NCI-H1417 (cell line): ENCODE measurements at places on chromosomes 12 and 14.

DNA sequence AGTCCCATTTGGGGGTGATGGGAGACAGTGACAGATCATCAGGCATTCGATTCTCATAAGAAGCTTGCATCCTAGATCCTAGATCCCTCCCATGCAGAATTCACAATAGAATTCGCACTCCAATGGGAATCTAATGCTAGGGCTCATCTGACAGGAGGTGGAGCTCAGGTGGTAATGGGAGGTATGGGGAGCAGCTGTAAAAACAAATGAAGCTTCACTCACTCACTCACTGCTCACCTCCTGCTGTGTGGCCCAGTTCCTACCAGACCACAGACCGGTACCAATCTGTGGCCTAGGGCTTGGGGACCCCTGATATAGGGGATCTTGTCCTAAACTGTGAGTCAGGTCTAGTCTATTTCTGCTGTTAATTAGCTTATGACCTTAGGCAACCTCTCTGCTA lies 40.1 kb upstream of the EPS8 start:
- DNase-seq = no peak

GRCh38 chr14:21997300-21997699 lies 323.7 kb upstream of the OR4E1 start:
- no peak for DNase-seq

DNA sequence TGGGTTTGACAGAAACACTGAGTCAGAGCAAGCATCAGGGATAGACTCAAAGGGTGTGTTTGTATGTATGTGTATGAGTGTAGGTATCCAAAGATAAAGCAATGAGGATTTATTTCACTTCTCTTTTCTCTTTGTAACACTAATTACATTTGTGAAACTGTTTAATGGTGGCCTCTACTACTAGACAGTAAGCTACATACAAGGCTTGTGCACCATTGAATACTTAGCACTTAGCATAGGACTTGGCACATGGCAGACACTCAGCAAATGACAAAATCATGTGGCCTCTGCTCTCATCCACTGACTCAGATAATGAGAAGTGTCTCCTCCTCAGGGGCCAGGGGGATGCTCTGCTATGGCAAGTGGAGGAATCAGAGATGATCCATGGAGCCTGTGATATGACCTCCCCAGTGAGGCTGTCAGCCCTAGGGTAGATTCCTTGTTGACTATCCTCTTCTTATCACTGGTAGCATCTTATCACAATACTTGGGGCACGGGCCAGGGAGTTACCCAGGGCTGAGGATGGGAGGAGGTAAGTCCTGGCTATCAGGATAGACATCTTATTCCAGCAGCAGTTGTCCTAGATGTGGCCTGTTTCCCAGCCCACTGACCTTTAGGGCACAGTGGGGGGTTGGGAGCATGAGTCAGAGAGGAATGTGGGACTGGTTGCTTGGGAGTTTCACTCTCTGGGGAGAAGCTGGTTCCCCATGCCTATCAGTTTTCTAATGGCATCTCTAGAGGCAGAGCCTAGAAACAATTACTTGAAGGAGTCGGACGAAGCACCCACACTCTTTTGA lies 71.2 kb upstream of the HOXC13 start:
- DNase-seq = no peak

- DNase-seq = no peak
Observed at GRCh38 chr14:24813819-24814259, 179.8 kb upstream of the GZMB start.

GRCh38 chr14:51056421-51056820 lies 38.5 kb downstream of the TRIM9 start:
- DNase-seq = no peak

DNA sequence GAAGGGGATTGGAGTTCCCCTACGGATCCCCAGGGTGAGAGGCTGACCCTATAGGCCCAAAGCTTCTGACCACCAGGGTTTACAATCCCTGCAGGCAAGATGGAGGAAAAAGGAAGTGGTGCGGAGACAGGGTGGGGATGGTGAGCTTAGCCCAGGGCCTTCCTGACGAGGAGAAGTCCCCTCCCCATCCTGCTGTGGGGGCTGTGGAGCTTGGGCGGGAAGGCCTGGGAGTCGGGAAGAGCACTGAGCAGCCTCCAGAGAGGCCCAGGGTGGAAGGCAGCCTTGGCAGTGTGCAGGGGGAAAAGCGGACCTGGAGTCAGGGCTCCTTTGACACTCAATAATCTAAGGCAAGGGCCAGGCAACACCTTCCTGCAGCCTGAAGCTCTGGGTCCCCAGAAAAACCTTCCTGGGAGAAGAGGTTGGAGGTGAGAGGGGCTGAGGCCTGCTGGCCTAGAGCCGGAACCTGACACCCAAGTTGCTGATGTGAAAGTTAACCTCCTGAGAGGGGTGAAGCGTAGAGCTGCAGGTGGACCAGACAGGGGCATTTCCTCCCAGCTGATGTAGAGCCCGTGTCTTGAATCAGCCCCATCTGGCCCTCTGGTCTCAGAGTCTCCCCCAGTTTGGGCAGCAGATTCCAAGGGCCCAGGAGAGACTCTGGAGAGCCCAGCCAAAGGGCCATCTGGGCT lies 6.0 kb downstream of the HDAC7 start:
- no peak for DNase-seq

DNA sequence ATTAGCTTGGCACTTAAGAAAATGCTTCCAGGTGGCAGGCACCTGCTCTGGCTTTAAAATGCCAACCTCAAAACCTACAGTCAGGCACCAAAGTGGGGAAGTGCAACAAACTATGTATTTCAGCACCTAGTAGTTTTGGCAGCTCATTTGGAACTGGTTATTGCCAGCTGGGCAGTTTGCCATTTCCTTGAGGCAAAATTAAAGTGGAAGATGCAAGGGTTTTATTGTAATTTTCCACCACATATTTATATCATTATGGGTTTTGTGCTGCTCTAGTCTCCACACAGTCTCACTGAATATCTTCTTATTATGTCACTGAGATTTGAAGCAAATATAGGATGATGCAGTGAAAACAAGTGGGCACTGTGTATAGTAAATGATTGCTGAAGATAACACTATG lies 117.0 kb downstream of the PRKD1 start:
- peak; percentile 38 for DNase-seq

DNA sequence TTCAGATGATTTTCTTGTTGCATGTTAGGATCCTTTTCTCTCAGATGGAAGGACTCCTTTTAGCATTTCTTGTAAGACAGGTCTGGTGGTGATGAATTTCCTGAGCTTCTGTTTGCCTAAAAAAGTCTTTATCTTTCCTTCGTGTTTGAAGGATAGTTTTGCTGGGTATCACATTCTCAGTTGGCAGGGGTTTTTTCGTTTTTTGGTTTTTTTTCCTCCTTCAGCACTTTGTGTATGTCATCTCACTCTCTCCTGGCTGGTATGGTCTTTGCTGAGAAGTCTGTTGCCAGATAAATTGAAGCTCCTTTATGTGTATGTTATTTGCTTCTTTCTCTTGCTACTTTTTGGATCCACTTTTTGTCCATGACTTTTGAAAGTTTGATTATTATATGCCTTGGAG lies 15.6 kb upstream of the TXNRD1 start:
- DNase-seq = no peak

- DNase-seq = no peak
Observed at GRCh38 chr12:69896653-69897381, 71.8 kb downstream of the MYRFL start.

DNA sequence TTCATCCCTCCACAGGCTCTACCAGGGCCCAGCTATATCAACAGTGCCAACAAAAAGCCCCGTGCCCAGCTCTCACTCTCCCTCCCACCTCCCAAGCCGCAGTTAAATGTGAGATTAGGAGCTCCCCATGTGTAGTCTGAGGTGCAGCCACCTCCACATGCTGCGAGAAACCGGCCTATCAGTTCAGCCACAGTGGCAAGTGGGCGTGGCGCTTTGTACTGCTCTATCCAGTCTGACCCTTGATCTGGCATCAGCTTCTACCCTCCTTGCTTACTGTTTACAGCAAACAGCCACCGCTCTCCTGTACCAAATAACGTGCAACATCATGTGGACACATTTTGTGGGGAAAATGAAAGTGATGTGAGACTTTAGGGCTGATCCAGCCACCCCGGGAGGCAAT lies 1.7 kb downstream of the PLEK2 start:
- no peak for DNase-seq

GRCh38 chr12:55673638-55674037 lies 34.1 kb downstream of the ITGA7 start:
- no peak for DNase-seq

- DNase-seq = no peak
Observed at GRCh38 chr12:23049180-23049579, 424.2 kb downstream of the ETNK1 start.

- DNase-seq = peak; percentile 93
Observed at GRCh38 chr12:118958520-118958919, 22.8 kb upstream of the SRRM4 start.

- no peak for DNase-seq
Observed at GRCh38 chr12:132575661-132576060, 34.7 kb downstream of the LRCOL1 start.
